Stromal cell of bone marrow (primary cell): ENCODE measurements at places on chromosomes 5 and 9.
A peak's percentile ranks its signal among the peaks of the same experiment; 100 is the strongest.

DNA sequence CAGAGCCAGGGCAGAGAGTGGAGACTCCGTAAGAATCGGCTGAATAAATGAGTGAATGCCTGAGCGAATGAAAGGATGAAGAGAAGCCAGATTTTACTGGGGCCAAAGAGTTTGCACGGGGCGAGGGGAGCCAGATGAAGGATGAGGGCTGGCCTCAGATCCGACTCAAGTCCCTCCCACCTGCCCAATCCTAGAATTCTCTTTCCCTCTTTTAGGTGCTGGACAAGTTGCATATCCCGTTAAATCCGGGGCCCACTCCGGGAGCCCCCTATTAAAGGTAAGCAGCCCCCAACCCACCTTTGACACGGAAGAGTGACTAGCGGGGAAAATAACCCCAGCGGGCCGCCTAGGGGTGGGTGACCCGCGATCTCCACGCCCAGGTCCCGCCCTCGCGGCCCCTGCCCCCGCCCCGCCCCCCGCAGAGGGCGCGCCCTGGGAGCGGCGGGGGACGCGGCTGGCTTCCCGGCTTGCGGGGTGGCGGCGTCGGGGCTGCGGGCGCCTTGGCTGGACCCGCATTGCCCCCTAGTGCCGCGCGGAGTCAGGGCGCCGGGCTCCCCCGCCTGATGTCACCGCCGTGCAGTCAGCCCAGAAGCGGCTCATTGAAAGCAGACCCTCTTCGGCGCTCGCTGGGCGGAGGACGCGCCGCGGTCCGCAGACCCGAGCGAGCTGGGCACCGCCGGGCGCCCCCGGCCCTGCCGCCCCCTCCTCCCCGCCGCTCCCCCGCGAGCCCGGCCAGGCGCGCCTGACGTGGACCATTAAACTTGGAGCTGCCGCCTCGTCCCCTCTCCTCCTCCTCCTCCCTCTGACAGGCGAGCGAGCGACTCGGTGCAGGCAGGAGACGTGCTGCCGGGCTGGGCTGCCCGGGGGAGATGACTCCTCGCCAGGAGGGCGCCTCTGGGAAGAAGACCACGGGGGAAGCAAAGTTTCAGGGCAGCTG is at the start of gene ADRA1B:
TSS of gene ADRA1B (plus strand) at position 579 of the 937 bp plus-strand sequence. CDS start 424 bp downstream, outside the sequence.
- DNase-seq: peak; percentile 28

GRCh38 chr5:58738336-58738735 is 155.5 kb downstream of the RAB3C start:
- no peak for DNase-seq

GRCh38 chr5:33832404-33833236 is 59.2 kb downstream of the ADAMTS12 start:
- peak; percentile 44 for DNase-seq

DNA sequence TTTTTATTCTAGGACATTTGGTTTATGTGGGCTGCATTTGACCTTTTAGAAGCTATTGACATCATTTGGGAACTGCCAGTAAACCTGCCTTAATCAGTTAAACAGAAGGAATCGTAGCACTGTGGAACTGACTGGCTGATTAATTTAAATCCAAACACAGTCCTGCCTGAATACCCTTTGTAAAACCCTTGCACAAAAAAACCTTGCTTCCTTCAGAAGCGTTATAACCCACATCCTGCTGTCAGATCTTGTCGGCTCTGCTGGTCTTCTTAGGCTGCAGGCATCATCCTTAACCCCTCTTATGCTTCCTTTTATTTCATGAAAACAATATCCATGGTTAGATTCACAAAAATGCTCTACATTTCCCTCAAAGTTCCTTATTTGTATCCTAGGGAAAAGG is 46.3 kb downstream of the PAM start:
- DNase-seq: no peak
